AML-193 (cell line): ENCODE measurements at places on chromosomes 11 and 22.
A peak's percentile ranks its signal among the peaks of the same experiment; 100 is the strongest.

DNA sequence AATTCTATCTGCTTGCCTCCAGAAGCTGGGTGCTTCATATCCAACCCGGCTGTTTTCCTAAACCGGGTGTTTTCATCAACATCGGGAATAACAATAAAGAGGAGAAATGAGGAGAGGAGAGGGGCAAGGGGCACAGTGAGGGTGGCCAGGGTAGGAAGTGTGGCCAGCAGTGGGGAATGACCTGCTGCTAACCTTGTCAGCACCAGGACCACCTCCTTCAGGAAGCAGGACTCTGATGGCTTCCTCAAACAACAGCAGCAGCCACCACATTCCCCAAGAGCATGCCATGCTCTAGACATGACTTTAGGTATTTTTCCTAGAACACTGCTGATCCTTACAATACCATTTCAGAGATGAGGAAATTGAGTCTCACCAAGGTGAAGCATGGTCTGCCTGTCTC lies 52.4 kb downstream of the TPBGL start:
- DNase-seq: no peak

- DNase-seq: peak; percentile 66
These were observed 31.3 kb downstream of the TRAF6 start for GRCh38 chr11:36478700-36479329.

DNA sequence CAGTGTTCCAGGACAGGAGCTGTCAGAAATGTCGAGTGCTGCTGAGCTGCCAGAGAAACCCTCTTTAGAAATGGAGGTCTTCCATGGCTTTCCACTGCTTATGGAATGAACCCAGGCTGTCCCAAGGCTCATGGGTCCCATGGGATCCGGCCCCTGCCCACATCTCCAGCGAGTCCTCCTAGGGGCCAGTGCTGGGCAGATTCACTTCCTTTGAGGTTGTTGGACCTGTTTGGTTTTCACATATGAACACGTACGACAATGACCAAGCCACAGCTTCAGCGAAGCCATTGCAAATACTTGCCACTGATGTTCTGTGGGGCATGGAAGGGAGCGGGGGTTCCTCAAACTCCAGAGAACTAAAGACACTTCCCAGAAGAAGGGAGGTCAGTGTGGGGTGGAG lies 483.3 kb downstream of the TBC1D22A start:
- DNase-seq: no peak

GRCh38 chr11:7651140-7651551 lies 22.2 kb downstream of the CYB5R2 start:
- DNase-seq: peak; percentile 69

DNA sequence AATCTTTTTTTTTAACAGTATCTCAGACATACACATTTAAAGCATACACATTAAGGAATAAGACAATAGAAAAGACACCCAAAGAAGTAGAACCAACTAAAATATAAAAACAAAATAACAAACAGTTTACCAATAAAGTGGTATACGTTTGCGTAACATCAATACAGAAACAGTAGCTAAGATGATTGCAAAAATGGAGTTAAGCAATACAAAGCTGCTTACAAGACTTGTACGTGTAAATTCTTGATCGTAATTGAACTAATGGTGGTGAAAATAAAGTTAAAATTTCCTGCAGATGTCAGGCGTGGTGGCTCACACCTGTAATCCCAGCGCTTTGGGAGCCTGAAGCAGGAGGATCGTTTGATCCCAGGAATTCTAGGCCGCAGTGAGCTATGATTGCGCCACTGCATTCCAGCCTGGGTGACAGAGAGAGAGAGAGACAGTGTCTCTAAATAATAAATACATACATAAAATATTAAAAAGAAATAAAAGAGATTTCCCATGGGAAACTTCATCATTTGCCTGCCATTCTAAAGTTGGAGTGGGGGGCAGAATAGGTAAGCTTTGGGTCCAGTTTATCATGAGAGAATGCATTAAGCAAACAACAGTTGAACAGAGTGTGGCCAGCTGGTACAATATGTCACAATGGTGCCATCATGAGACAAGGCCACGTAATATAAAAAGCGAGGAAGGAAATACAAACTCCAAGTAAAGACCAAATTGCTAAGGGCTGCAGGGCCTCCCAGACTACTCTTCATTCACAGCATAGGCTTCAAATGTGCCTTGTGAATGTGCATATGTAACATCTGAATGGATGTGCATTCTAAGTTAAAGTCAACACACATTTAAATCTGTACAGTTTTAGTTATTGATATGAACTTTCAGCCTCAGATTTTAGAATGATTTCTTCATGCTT lies 38.9 kb upstream of the EED start:
- peak; percentile 47 for DNase-seq

- no peak for DNase-seq
These were observed 6.3 kb upstream of the PITPNB start for GRCh38 chr22:27925331-27925730.
